Activated CD4-positive, alpha-beta T cell treated with anti-CD3 and anti-CD28 coated beads, Interleukin-2, amount 50 U/mL, for 24 hours (primary cell): ENCODE measurements at places on chromosomes 1 and 21.

DNA sequence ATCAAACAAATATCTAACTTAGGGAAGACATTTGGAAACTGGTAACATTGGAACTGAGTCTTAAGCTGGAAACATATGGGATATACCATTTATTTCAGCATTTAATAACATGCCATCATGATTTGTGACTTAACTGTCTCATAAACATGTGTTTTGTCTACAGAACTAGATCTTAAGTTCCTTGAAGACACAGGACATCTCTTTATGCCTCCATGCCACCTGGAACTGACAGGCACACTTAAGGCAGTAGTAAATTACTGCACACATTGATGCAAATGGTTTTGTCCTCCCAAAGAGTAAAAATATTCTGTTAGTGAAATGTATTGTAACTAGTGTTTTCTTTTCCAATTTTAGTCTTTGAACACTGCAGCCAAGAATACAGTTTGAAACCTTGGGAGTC, 1.6 kb upstream of the EXO1 start:
- DNase-seq = no peak

GRCh38 chr1:77348549-77348948, 66.7 kb downstream of the AK5 start:
- DNase-seq = no peak

DNA sequence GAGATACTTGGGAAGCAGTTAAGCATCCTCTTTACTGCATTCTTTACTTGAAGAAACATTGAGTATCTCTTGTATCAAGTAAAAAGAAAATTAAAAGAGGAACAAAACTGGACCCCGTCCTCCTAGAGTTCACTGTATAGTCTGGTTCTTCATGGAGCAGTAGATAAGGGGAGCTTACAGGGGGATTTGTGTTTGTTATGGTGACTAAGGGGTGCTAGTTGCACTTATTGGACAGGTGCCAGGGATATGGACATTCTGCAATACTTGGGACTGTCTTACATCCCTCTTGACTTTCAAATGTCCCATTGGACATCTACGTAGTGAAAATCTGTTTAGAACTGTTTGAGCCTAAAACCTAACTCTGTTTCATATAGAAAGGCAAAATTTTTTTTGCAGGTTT, 67.2 kb downstream of the ALG14 start:
- no peak for DNase-seq

GRCh38 chr1:110130989-110131388, 18.7 kb downstream of the UBL4B start:
- no peak for DNase-seq

- DNase-seq = no peak
Measured at GRCh38 chr1:97254731-97255463, 533.3 kb downstream of the PTBP2 start.

- DNase-seq = no peak
Measured at GRCh38 chr1:4596486-4596885, 57.9 kb upstream of the AJAP1 start.

GRCh38 chr1:16146279-16147155, 9.4 kb downstream of the EPHA2 start:
- DNase-seq = no peak

- no peak for DNase-seq
Measured at GRCh38 chr21:38277501-38278131, 20.8 kb downstream of the KCNJ15 start.

- DNase-seq = no peak
Measured at GRCh38 chr1:150971583-150972416, 2.8 kb downstream of the CERS2 start.

- DNase-seq = no peak
Measured at GRCh38 chr1:44696101-44696500, 21.6 kb downstream of the ARMH1 start.

DNA sequence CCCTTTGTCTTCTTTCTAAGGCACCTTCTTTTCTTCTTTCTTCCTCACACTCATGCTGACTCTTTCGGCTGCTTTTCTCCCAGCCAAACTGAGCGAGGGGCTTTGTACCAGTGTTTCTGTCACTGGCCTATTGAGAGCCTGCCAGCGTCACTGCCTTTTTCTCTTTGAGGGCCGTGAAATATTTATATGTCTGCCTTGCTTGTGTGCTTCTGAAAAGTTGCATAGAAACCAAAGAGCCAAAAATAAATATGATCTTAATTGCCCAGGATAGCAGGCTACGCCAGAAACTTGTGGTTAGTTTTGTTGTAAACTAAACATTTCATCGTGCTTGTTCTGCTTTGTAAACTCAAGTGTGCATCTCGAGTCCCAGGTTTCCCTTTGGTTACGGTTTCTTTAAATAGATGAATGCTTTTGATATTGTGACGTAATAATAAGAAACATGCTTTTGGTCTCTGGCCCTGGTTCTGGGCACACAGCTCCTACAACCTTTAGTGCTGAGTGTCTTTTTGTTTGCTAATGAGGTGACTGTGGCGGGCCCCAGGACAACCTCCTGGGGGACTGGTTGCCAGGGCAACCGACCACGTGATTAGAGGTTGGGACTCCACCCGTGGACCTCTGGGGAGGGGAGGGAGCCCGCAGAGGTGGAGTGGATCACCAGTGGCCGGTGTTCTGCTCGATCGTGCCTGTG, 10.8 kb downstream of the SLC37A1 start:
- no peak for DNase-seq

GRCh38 chr1:230573658-230574057, 68.6 kb upstream of the COG2 start:
- DNase-seq = no peak

GRCh38 chr21:43306911-43307676, 119.8 kb downstream of the SIK1 start:
- no peak for DNase-seq

DNA sequence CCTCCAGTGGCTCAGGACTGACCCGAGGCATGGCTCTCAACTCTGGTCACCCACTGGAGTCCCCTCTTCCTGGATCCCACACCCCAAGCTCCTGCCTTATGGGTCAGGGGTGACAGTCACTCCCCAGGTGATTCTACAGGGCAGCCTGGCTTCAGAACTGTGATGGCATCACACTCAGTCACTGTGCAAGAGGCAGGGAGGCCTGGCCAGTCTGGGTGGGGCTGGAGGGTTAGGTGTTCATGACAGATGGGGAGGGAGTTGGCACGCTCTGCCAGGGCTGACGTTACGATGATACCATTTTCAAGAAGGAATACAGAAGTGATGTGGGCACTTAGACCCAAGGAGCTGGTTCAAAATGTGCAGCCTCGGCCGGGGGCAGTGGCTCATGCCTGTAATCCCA, 25.2 kb upstream of the ABCG1 start:
- no peak for DNase-seq

DNA sequence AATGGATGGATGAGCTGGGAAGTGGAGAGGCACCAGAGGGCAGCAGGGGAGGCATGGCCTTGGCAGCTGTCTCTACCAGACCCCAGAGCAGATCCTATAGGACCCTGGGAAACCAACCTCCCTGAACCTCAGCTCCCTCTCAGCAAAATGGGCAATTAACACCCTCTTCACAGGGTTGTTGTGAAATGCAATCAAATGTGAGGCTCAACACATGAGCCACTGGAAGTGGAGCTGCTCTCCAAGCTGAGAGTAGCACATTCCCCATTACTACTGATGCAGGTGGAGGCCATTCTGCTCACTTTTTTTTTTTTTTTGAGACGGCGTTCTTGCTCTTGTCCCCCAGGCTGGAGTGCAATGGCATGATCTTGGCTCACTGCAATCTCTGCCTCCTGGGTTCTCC, 6.5 kb upstream of the SYNC start:
- no peak for DNase-seq

- no peak for DNase-seq
Measured at GRCh38 chr21:31124010-31124409, 85.7 kb upstream of the KRTAP19-8 start.

- no peak for DNase-seq
Measured at GRCh38 chr1:229717786-229718576, 91.9 kb downstream of the URB2 start.

DNA sequence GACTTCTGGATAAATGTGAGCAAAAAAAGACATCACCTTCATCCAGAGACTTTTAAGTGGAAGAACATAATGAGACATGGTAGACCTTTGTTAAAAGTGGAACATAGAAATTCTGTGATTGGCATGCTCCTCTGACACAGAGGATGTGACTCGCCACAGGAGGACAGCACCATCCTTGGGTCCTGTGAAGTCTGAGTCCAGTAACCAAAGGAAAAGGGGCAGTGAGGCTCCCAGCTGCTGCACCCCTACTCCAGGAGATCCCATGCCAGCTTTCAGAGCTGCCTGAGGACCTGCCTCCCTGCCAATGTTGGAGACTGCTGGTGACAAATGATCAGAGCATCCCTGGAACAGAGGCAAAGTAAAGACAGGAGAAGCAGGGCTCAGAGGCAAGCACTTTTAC, 136.2 kb downstream of the BRINP2 start:
- DNase-seq = no peak

- DNase-seq = no peak
Measured at GRCh38 chr1:167016100-167016750, 27.1 kb downstream of the MAEL start.

- DNase-seq = no peak
Measured at GRCh38 chr1:167249702-167250101, 29.0 kb downstream of the POU2F1 start.

DNA sequence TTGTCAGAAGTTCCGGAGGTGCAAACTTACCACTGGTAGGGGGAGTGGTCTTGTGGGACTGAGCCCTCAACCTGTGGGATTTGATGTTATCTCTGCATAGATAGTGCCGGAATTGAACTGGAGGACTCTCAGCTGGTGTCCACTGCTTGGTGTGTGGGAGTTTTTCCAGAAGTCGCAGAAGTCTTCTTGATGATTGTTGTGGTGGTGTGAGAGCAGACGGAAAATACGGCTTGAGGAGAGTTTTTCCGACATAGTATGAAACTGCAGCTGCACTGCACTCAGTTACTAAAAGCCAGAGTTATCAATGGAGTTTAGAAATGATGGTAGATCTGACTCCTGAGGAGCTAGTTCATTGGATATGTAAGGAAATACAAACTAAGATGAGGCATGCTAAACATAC, 14.9 kb downstream of the RGS5 start:
- no peak for DNase-seq

DNA sequence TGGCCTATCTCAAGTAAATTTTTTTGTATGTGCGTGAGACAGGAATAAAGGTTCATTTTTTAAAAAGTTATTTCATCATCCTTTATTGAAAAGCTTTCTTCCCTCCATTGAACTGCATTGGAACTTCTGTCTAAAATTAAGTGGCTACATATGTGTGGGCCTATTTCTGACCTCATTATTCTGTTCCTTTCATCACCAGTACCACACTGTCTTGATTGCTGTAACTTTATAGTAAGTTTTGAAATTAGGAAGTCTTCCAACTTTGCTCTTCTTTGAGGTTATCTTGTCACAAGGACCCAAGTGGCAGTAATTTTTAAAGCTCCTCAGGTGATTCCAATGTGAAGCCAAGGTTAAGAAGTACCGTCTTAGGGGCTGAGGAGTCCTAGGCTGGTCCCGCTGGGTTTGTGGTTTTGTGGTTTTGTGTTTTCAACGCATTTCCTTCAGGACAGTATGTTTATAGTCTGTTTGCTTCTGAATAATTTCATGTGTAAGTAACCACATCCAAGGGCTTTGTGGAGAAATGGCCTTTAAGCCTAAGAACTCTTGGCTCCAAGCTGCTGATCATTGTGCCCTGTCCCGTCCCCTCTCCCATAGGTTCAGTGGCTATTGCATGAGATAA, 12.4 kb upstream of the SCAF4 start:
- no peak for DNase-seq

DNA sequence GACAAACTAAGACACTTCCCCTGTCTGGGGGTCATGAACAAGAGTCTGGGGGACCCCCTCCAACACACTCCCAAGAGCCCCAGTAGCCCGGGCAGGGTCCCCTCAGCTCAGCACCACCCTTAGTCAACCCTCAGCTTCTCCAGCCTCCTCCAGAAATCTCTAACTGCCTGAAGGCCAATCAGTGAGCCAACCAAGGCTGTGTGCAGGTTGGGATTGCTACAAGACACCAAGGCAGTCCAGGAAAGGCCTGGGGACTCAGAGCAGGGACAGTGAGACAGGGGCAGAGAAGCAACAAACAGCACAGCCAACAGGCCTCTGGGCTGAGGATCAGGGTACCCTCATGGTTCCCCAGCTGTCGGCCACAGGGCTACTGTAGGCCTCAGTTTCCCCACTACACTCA, 13.3 kb downstream of the SMIM12 start:
- no peak for DNase-seq

DNA sequence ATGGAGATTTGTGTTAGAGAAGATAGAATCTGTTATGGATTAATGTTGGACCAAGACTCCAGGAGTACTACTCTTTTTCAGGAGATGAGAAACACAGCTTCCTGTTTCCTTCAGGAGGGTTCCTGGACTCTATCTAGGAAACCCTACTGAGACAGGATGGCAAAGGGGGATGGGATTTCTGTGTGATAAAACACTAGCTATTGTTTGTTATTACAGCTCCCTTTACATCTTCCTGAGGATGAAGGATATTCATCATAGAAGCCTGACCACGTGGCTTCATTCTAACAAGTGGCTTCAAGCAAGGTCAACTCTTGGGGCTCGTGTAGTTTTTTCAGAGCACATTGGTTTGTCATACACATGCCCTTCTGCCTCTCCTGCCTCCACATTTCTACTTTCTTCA, 33.3 kb downstream of the RGL1 start:
- DNase-seq = no peak

DNA sequence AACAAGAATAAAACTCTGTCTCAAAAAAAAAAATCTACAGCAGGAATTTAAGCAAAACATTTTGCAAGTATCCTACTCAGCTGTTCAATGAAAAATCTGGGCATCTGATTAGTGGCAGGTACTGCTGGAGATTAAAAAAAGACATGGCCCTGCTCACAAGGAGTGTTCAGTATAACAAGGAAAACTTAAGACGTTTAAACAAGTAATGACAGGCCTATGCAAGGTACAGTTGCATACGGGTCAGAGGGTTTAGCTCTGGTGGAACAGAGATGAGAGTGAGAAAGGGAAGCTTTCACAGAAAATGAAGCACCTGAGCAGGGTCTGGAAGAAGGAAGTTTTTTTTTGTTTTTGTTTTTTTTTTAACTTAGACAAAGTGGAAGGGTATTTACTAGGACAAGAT, 23.0 kb downstream of the SNRNP40 start:
- no peak for DNase-seq

- DNase-seq = no peak
Measured at GRCh38 chr21:31548688-31549087, 110.8 kb upstream of the SOD1 start.

- no peak for DNase-seq
Measured at GRCh38 chr21:25811186-25811585, 76.4 kb downstream of the GABPA start.

DNA sequence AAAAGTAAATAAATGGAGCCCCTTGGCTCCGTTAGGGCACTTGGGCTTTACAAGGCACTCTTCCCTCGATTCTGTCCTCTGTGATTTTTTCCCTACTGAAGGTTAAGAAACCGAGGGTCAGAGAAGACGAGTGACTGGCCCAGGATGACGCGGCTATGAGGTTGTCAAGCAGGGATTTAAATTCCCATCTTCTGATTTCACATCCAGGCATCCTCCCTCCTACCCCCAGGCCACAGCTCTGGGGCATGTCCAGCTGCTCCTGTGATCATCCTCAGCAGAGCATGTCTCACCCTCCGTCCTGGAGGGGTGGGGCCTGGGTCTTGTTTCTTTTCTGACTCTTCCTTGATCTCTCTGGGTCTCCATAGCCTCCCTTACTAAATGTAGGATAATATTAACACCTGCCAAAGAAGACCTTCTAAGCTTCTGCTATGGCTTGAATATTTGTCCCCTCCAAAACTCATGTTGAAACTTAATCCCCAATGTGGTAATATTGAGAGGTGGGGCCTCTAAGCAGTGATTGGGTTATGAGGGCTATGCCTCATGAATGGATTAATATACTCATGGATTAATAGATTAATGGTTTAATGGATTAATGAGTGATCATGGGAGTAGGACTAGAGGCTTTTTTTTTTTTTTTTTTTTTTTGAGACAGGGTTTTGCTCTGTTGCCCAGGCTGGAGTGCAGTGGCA, 4.6 kb downstream of the CRYBG2 start:
- DNase-seq = no peak
